ENCODE measurements at places on chromosomes 4 and X. TPM values are rescaled to one million over a fixed set of nuclear protein-coding genes. Genes with fewer than 3 reads are reported as not detected.

MAGEC1 gene
- total RNA-seq, result not detected

SYTL5 gene
- total RNA-seq, result 0.05 TPM

GRCh38 chr4:144709793-144710525 lies 64.0 kb downstream of the HHIP start:
- no peak for DNase-seq
- H3K27me3 ChIP-seq, result no peaks in the 10 kb centered on the region
- no peak overlapping the region for H3K27ac ChIP-seq
- H3K4me3 ChIP-seq, result no peak overlapping the region

- H3K36me3 ChIP-seq, result no peaks in the 10 kb centered on the region
- H3K4me1 ChIP-seq, result peaks cover 20% of the 10 kb centered on the region
- no peaks in the 10 kb centered on the region for H3K27me3 ChIP-seq
- peak; percentile 89 for DNase-seq
- peak overlapping the region; percentile 81 for H3K27ac ChIP-seq
Observed at GRCh38 chrX:47366041-47366722, 4.2 kb upstream of the ZNF157 start.

KIAA1210 gene
- not detected for total RNA-seq

MRFAP1 gene
- 105 TPM for total RNA-seq

HSFX1 gene
- total RNA-seq, result not detected

PRSS12 gene
- not detected for total RNA-seq

HAUS3 gene
- 49.4 TPM for total RNA-seq

DNA sequence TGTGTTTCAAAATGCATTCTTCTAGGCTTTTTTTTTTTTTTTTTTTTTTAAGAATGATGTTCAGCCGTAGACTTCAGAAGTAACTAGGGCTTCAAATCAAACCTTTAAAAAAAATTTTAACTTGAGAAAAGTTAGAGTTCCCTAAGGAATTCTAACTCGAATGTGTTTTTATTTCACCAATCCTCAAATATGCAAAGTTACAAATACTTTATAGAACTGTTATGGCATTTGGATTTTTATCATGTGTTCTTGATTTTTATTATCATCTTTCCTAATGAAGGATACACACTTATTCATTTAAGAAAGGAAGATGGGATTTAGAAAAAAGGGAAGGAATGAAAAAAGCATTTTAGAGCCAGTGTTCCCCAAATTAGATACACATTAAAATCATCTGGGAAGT lies 200.6 kb upstream of the LDB2 start:
- H3K27ac ChIP-seq, result no peak overlapping the region
- no peak for DNase-seq
- H3K4me3 ChIP-seq, result no peak overlapping the region
- peaks cover 10% of the 10 kb centered on the region for H3K4me1 ChIP-seq
- H3K36me3 ChIP-seq, result no peaks in the 10 kb centered on the region

GRCh38 chr4:139438141-139438540 lies 15.8 kb upstream of the RAB33B start:
- H3K4me3 ChIP-seq, result no peak overlapping the region
- no peaks in the 10 kb centered on the region for H3K4me1 ChIP-seq
- H3K36me3 ChIP-seq, result peaks cover 3% of the 10 kb centered on the region
- H3K27me3 ChIP-seq, result no peaks in the 10 kb centered on the region
- no peak for DNase-seq

DNA sequence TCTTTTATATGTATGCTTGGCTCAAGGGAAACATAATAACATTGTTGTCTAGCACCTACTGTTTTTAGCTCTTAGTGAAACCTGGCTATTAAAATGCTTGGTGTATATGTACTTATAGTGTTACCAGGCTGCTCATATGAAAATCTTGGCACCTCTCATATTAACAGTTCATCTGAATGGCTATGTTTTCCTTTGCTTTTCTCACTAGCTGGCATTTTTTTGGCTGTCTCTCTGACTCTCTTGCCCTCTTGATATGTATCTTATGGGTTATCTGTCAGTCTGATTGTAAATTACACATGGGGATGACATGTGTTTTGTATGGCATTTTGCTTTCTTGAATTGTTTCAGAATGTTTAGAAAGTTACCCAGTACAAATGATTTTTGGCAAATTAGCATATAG lies 158.0 kb downstream of the ARHGAP24 start:
- no peak overlapping the region for H3K27ac ChIP-seq
- H3K4me3 ChIP-seq, result no peak overlapping the region
- no peak for DNase-seq
- no peaks in the 10 kb centered on the region for H3K36me3 ChIP-seq

- H3K27me3 ChIP-seq, result no peaks in the 10 kb centered on the region
- no peak overlapping the region for H3K4me3 ChIP-seq
- H3K27ac ChIP-seq, result no peak overlapping the region
- H3K36me3 ChIP-seq, result no peaks in the 10 kb centered on the region
- DNase-seq, result no peak
Observed at GRCh38 chrX:70190225-70190624, 12.9 kb downstream of the DGAT2L6 start.

DUSP9 gene
- not detected for total RNA-seq

DNA sequence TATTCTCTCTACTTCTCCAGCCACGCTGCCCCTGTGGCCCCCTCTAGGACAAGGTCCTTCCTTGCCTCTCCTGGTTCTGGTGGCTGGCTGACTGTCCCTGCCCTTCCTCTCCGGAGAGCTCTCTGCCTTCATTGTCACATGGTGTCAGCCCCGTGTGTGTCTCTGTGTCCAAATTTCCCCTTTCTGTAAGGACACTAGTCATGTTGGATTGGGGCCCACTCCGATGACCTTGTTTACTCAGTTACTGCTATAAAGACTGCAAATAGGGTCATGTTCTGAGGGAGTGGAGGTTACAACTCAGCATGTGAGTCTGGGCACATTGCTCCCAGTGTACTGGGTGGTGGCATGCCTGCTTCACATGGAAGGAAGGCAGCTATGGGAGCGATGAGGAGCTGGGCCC lies 129.5 kb upstream of the PSAPL1 start:
- no peaks in the 10 kb centered on the region for H3K4me1 ChIP-seq
- H3K36me3 ChIP-seq, result no peaks in the 10 kb centered on the region
- H3K4me3 ChIP-seq, result no peak overlapping the region
- H3K27me3 ChIP-seq, result no peaks in the 10 kb centered on the region
- no peak for DNase-seq

DNA sequence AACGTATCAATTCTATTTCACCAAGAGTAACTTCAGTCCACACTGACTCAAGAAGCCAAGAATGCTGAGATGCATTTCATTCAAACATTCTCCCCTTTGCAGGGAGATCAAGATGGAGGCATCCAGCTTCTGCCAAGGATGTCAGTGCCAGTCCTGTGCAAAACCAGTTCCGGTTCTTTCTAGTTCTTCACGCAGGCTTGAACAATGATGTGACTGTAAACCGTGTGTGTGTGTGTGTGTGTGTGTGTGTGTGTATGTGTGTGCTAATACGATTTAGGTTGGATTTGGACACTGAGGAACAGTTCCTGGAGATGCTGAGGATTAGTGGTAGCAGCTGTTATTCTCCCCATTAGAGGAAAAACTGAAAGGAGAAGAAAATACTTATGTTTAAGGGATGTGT lies at the start of gene REELD1:
TSS of gene REELD1 (plus strand) at position 301 of the 400 bp plus-strand sequence. CDS start 2,415 bp downstream, outside the sequence.
- H3K27me3 ChIP-seq, result no peaks in the 10 kb centered on the region
- no peak within 1 kb of the TSS for H3K4me3 ChIP-seq
- no peaks in the 10 kb centered on the region for H3K4me1 ChIP-seq
- no peak within 1 kb of the TSS for H3K27ac ChIP-seq

- H3K27ac ChIP-seq, result no peak overlapping the region
- DNase-seq, result no peak
- H3K4me3 ChIP-seq, result no peak overlapping the region
Observed at GRCh38 chr4:88742561-88742960, 44.9 kb upstream of the NAP1L5 start.

- no peak for DNase-seq
- H3K4me3 ChIP-seq, result no peak overlapping the region
- no peaks in the 10 kb centered on the region for H3K36me3 ChIP-seq
- no peak overlapping the region for H3K27ac ChIP-seq
Observed at GRCh38 chr4:11628093-11628725, 199.5 kb upstream of the HS3ST1 start.

- H3K27ac ChIP-seq, result no peak overlapping the region
- no peaks in the 10 kb centered on the region for H3K36me3 ChIP-seq
- no peak overlapping the region for H3K4me3 ChIP-seq
- H3K4me1 ChIP-seq, result no peaks in the 10 kb centered on the region
Observed at GRCh38 chr4:148634476-148634875, 192.3 kb upstream of the NR3C2 start.

TLR10 gene
- total RNA-seq, result 0.63 TPM

LAMTOR3 gene
- 18.1 TPM for total RNA-seq

TCEAL2 gene
- total RNA-seq, result not detected

GRCh38 chr4:7732263-7732662 lies 207.4 kb downstream of the AFAP1 start:
- no peak overlapping the region for H3K4me3 ChIP-seq
- no peaks in the 10 kb centered on the region for H3K27me3 ChIP-seq
- no peaks in the 10 kb centered on the region for H3K4me1 ChIP-seq
- H3K27ac ChIP-seq, result no peak overlapping the region
- H3K36me3 ChIP-seq, result no peaks in the 10 kb centered on the region

VCX2 gene
- not detected for total RNA-seq

- no peak overlapping the region for H3K27ac ChIP-seq
- H3K4me3 ChIP-seq, result no peak overlapping the region
Observed at GRCh38 chr4:78138252-78138651, 81.1 kb downstream of the FRAS1 start.

DNA sequence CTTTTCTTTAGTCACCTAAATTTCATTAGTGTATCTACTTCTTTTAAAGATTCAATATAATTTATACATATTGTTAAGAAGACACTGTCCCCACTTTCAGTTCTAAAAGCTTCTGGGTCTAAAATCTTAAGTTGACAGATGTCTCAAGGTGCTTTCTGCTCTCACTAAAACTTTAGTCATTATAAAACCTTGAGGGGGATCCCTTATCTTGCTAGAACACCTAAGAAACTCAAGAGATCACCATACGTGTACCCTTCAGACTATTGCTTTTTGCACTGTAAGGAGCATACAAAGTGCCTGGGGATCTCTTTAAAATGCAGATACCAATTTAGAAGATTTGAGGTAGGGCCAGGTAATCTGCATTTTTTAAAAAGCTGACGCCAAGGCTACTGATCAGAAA lies 30.1 kb downstream of the CYBB start:
- DNase-seq, result no peak
- H3K36me3 ChIP-seq, result no peaks in the 10 kb centered on the region
- H3K27ac ChIP-seq, result no peak overlapping the region
- no peak overlapping the region for H3K4me3 ChIP-seq
- H3K4me1 ChIP-seq, result no peaks in the 10 kb centered on the region

GRCh38 chr4:106707776-106708463 lies 328.2 kb downstream of the DKK2 start:
- no peak overlapping the region for H3K4me3 ChIP-seq
- H3K27me3 ChIP-seq, result no peaks in the 10 kb centered on the region
- H3K27ac ChIP-seq, result no peak overlapping the region
- H3K36me3 ChIP-seq, result no peaks in the 10 kb centered on the region

- DNase-seq, result no peak
- H3K36me3 ChIP-seq, result peaks cover 4% of the 10 kb centered on the region
- peak overlapping the region; percentile 11 for H3K4me3 ChIP-seq
Observed at GRCh38 chr4:145177906-145178538, 2.4 kb downstream of the OTUD4 start.

P2RY4 gene
- total RNA-seq, result 0.61 TPM

GRCh38 chr4:172018358-172018757 lies 205.2 kb downstream of the GALNTL6 start:
- no peak overlapping the region for H3K4me3 ChIP-seq
- no peak overlapping the region for H3K27ac ChIP-seq

DNA sequence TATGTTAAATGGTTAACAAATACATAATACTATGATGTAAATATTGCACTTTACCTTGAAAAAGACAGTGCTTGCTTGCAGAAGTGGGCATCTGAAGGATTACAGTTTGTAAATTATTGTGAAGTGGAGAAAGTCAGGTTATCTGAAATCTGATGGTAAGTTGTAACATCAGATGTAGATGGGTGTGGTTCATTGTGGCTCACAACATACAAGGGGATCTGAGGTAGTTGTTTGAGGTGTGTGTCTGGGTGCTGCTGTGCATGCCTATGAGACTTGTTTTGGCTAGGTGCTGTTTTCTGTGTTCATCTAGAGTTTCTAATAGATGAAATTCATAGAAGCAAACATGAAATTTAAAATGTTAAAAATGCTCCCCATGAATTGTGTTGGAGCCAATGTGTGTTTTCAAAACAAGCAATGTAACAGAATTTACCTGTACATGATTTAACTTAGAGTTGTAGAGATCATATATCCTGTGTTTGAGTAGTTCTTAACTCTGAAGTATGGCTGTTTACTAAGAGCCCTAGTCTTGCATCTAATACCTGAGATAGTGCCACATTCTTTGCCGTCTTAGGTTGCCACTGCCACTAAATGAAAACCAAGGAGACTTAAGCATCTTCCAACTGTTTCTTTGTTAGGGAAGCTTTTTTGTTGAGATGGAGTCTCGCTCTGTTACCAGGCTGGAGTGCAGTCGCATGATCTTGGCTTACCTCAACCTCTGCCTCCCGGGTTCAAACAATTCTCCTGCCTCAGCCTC lies 11.9 kb upstream of the NDUFC1 start:
- no peaks in the 10 kb centered on the region for H3K27me3 ChIP-seq
- DNase-seq, result no peak
- H3K36me3 ChIP-seq, result no peaks in the 10 kb centered on the region
- H3K4me3 ChIP-seq, result no peak overlapping the region

DNA sequence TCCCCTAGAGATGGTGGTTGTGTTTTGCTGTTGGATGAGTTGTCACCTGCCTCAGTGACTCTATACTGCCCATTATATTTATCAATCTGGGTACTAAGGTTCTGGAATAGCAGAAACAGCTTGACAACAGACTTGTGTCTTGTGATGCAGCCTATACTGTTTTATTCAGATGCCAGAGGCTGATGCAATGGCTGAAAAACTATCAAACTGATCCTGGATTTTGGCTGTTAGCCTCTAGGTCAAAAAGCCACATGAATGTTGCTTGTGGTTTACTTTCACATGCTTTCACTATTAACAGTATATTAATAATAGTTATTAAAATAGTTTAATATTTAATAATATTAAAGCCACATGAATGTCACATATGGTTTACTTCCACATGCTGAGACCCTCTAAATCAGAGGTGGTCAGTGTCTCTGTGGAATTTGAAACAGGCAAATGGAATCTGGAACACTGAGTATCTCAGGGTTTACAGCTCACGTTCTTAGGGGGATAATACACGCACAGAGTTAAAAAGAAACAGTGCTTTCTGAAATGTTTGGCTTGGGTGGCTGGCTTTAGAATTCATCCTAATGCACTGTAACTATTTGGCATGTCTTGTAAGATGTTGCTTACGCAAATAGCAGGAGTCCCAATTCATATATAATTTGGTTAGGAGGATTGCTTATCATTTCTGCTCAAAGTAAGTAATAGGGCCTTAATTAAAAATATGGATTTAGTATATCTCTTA lies 82.5 kb upstream of the LCORL start:
- H3K36me3 ChIP-seq, result no peaks in the 10 kb centered on the region
- no peak for DNase-seq
- H3K27me3 ChIP-seq, result no peaks in the 10 kb centered on the region
- no peak overlapping the region for H3K27ac ChIP-seq
- H3K4me3 ChIP-seq, result no peak overlapping the region
- H3K4me1 ChIP-seq, result no peaks in the 10 kb centered on the region

GRCh38 chrX:120457766-120458180 lies 11.3 kb downstream of the LAMP2 start:
- peaks cover 8% of the 10 kb centered on the region for H3K4me1 ChIP-seq
- DNase-seq, result no peak
- H3K27me3 ChIP-seq, result no peaks in the 10 kb centered on the region
- no peak overlapping the region for H3K27ac ChIP-seq
- peaks cover 2% of the 10 kb centered on the region for H3K36me3 ChIP-seq

FGFR3 gene
- not detected for total RNA-seq
